ENCODE measurements at places on chromosomes 3 and 15.

DNA sequence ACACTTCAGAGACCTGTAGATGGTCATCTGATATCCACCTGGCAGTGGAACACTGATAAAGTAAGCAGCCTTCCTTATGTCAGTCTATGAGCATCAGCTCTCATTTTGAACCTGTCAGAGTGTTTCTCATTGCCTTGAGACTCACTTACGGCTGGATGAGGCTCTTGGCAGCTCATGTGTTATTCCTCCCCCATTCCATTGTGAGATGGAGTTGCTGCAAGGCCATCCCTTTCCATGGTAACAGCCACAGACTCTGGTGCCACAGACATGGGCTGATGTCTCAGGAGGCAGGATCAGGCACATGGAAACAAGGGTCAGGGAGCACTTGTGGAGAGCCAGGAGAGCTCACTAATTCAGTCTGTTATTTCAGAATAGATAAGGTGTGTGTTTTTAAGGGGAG lies 11.9 kb downstream of the KCNAB1 start:
- no peak for DNase-seq

- no peak for DNase-seq
Observed at GRCh38 chr3:30073622-30074021, 532.8 kb upstream of the TGFBR2 start.

GRCh38 chr3:160973067-160973809 lies 131.9 kb downstream of the B3GALNT1 start:
- no peak for DNase-seq

DNA sequence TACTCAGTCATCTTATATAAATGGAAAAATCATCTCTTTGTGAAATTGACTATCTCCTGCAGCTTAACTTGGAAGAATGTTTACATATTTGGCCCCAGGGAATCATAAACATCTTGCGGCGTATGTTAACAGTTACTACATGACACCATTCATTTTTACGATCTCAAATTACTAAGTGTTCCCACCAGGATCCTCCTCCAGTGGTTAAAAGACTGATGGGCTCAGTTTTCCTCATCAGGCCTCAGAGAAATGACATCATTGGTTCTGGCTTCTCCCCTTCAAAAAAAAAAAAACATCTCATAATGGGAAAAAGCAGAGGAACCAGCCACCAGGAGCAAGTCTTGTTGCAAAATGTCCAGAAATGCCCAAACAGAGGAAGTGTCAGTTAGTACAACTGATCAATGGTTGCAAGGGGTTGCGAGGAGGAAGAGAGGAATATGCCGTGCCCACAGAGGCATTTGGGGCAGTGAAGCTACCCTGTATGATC lies 70.5 kb upstream of the LIPC start:
- DNase-seq, result peak; percentile 45

GRCh38 chr3:129745253-129745652 lies 138.8 kb upstream of the PLXND1 start:
- no peak for DNase-seq

DNA sequence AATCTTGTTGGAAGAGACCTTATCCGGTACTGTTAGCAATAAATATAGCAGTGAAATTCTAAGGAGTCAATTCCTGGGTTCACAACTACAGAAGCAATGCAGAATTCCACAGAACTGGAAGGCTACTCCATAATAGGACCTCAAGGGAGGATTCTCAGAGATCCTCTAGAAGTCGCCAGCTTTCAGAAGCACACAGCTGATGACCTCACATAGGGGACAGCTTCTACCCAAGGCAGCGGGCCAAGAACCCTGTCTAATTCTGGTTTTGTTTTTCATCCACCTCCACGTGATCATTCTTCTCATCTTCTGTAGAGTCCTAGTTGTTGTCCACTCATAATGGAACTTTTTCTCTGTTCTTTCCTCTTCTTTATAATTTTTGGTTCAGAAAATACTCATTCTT lies 99.4 kb downstream of the ERC2 start:
- no peak for DNase-seq

- no peak for DNase-seq
Observed at GRCh38 chr3:23646184-23646920, 159.4 kb upstream of the UBE2E1 start.

DNA sequence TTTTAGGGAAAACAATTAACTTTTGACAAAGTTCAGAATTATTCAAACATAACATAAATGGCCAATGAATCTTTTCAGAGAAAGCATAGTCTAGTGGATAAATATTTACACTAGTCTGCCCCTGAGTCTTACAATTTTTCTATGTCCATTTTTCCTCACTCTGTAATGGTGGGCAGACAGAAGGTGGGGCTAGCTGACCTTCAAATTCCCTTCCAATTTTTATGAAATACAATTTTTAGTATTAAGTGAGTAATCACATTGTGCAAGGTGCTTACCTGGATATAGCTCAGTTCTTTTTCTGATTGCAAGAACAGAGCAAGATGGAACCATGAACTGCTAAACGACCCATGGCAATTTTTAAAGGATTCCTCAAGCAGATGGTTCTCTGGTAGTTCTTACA lies 441.7 kb upstream of the NR2F2 start:
- DNase-seq, result no peak
